Fibroblast of skin of scalp (primary cell): ENCODE measurements at places on chromosomes 16 and 17.

GRCh38 chr17:57914273-57915142 is 40.7 kb downstream of the CUEDC1 start:
- DNase-seq: no peak

DNA sequence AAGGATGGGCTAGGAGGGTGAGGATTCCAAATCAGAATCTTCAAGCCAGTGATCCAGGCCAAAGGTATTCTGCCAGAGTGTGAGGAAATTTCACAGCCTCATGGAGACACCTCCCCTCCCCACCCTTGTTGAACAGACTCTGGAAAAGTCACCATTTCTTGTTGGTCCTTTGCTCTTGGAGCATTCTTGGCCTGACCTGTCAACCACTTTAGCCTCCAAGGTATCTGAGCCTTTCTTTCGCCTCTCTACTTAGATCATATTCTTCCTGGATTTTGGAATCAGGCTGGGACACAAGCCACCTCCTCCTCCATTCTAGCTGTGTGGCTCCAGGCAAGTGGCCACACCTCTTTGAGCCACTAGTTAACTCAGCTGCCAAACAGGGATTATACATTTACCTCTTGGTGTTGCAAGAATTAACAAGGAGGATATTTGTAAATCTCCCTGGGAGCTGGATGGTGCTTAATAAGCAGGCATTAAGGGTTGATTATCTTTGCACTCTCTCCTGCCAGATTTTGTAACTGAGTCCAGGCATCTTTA is 193.5 kb downstream of the WWOX start:
- no peak for DNase-seq

- DNase-seq: peak; percentile 86
Observed at GRCh38 chr16:75108792-75109731, 7.5 kb downstream of the LDHD start.

DNA sequence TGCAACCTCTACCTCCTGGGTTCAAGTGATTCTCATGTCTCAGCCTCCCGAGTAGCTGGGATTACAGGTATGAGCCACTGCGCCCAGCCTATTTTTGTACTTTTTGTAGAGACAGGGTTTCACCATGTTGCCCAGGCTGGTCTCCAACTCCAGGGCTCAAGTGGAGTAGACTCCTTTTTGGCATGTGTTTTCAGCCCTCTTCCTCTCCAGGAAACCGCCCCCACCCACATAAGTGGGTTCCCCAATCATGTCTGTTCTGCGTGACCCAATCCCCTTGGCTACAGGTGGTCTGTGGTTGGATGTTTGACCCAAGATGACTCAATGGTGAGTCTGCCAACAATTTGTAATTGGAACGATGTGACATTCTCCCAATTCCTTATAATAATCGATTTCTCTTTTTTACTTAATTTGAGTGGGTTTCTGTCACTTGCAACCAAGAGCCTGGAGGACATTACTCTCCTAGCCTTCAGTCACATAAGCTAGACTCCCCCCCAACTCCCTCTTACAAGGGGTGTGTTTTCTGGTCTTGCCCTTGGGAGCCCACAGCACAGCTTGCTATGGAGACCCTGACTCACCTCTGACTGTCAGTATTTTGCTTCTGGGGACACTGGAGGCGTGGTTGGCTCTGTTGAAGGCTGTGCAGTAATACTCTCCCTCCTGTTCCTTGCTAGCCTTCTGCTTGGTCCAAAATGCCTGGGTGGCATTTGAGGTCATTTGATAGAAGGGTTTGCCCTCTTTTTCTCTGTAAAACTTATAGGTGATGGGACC is 34.9 kb downstream of the PECAM1 start:
- peak; percentile 17 for DNase-seq

- no peak for DNase-seq
Observed at GRCh38 chr17:349666-350065, 2.9 kb downstream of the RPH3AL start.

DNA sequence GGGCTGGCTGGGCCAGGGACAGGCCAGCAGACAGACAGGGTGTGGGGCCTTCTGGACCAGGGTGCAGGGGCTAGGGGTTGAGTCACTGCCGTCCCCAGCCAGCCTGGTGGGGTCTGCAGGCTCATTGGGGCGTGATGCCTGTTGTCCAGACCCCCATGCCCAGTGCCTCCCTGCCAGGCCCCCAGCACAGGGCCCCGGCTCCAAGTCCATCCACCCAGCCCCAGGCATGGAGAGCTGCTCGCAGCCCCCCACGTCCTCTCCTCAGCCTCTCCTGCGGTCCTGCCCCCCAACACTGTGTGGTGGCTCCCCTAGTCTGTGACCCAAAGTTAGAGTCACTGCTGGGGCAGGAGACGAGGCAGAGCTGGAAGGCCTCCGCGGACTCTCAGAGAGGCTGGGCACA is 7.0 kb upstream of the PKMYT1 start:
- DNase-seq: no peak

- no peak for DNase-seq
Observed at GRCh38 chr16:50254072-50254471, 12.3 kb upstream of the ADCY7 start.

DNA sequence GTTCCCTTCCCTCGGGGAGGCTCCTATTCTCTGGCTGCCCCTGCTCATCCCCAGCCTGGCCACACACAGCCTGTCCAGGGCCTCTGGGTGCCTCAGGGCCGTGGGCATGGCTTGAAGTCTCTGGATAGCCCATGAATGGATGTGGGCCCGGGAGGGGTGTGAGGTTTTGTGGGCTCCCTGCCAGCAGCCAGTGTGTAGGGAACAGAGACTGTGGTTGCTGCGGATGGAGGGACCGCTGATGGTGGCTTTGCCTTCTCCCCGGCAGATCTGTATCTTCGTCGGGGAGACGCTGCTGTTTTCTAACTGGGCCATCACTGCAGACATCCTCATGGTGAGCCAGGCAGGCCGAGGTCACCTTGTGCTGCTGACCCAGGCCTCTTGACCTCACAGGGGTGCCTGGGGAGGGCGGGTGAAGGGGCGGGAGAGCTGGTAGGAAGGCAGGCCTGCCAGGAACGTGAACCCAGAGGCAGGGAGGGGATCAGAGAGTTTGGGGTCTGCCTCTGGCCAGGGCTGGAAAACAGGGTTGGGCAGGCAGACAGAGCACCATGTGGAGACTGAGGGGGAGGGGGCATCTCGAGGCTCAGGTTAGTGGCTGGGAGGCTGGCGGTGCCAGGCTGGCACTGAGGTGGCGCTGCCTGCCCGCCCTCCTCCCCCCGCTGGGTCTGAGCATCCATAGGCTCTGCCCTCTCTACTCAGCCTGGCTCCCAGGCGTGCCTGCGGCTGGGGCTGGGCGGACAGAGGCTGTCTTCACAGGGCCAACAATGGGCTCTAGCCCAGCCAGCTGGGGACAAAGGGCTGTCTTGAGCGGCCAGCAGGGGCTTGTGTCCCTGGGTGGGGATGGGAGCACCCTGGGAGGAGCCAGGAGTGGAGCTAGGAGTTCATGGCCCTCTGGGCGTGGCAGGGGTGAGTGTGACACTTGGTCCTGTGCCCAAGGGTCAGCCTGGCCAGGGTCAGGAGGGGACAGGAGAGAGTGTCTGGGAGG is 21.4 kb downstream of the MYBBP1A start:
- no peak for DNase-seq

GRCh38 chr17:8005967-8006730 is 3.7 kb downstream of the GUCY2D start:
- DNase-seq: no peak

- peak; percentile 52 for DNase-seq
Observed at GRCh38 chr16:47565454-47565853, 104.3 kb downstream of the PHKB start.

- no peak for DNase-seq
Observed at GRCh38 chr17:7820231-7820630, 13.8 kb upstream of the KDM6B start.

DNA sequence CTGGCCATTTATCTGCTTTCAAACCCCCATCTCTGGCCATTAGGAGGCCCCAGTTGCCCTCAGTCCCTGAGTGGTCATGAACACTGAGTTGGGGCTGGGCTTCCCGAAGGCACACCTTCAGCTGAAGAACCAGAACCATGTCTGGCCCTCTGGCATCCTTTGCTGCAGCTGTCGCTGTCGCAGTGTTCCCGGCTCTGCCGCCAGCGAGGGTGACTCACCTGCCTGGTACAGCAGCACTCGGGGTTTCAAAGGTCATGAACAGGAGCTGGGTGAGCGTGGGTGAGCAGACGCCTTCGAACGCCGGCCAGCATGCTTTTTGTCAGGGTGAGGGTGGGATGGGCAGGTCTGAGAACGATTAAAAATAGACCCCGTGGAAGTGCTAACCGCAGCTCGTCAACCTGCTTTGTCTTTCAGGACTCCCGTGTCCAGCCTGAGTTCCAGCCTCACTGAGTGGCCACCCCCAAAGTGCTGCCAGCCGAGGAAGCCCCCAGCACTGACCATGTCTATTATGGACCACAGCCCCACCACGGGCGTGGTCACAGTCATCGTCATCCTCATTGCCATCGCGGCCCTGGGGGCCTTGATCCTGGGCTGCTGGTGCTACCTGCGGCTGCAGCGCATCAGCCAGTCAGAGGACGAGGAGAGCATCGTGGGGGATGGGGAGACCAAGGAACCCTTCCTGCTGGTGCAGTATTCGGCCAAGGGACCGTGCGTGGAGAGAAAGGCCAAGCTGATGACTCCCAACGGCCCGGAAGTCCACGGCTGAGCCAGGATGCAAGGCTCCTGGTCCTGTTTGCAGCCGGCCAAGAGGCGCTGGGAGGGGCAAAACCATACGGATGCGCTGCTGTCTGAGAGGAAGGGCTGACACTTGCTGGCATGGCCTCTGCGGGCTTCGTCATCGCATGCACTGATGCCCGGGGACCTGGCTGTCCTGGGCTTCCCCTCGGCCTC is 7.6 kb downstream of the SNN start:
- DNase-seq: no peak

GRCh38 chr17:15955793-15956541 is 11.0 kb downstream of the ADORA2B start:
- peak; percentile 29 for DNase-seq

DNA sequence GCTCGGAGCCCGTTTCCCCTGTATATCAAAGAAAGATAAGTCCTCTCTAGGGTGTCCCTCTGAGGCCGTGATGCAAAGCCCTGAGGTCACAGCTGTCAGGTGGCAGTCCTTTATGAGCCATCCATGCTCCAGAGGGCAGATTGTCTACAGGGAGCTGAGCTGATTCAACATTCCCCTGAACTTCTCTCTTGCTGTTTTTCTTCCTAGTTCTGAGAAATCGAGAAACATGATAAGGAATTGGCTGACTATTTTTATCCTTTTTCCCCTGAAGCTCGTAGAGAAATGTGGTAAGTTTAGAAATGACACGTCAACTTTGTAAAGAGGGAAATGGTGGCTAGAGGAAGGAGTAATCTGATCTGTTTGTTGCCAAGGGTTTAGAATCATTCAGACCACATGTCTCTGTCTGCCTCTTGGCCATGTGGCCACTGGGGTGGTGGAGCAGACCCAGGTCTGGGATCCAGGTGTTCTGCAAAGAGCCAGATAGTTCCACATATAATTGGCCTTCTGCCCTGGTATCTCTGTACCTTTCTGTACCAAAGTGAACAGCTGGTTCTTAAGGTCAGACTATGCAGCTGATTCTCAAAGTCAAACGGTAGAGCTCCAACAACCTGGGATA is 3.5 kb downstream of the CTNS start:
- no peak for DNase-seq

DNA sequence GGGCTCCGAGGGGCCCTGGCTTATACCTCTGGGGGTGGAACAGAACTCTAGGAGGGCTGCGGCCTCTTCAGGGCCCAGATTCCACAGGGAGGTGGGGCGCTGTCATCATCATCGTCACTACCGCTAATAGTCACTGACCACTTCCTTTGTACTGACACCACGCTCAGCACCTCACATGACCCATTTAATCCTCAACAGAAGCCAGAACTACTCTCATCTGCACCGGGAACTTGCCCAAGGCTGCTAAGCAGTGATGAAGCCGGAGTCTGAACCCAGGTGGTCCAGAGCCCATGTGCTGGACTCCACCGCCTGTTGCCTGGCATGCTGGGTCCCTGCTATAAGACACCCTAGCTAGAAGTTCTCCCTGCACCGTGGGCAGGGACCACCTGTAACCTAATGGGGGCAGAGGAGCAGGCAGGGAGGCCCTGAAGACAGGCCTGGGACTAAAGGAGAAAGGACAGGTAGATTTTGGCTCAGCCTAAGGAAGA is 12.0 kb downstream of the UNC13D start:
- DNase-seq: peak; percentile 49

- no peak for DNase-seq
Observed at GRCh38 chr17:72751746-72752145, 340.7 kb downstream of the SLC39A11 start.

GRCh38 chr16:27678955-27679354 is 129.0 kb downstream of the KATNIP start:
- DNase-seq: peak; percentile 37

GRCh38 chr17:8162997-8163977 is 539 bp upstream of the VAMP2 start:
- no peak for DNase-seq

DNA sequence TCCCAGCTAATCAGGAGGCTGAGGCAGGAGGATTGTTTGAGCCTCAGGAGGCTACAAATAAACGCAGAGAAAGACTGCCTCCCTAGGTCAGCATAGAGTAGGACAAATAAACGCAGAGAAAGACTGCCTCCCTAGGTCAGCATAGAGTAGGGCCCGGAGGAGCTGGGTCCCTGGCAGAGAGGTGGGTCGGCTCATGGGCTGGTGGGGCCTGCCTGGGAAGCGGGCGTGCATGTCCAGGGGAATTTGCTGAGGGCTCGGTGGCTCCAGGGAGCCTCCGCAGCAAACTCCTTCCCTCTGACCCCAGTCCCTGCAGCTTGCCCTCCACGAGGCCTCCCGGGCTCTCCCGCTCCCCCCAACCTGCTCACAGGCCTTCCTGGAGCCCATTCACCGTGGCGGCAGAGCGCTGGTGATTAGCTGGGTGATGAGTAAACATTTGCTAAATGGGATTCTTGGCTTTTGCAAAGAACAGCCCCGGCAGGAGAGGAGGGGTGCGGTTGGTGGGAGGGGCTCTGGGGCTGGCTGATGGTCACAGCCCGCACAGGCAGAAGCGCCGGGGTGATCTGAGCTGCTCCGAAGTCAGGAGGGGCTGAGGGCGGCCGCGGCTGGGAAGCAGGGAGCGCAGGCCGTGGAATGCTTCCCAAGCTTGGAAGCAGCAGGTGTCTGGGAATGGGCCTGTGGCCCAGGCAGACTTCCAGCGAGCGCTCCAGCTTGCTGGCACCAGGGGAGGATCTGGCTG is 93.1 kb downstream of the RTN4RL1 start:
- peak; percentile 21 for DNase-seq

DNA sequence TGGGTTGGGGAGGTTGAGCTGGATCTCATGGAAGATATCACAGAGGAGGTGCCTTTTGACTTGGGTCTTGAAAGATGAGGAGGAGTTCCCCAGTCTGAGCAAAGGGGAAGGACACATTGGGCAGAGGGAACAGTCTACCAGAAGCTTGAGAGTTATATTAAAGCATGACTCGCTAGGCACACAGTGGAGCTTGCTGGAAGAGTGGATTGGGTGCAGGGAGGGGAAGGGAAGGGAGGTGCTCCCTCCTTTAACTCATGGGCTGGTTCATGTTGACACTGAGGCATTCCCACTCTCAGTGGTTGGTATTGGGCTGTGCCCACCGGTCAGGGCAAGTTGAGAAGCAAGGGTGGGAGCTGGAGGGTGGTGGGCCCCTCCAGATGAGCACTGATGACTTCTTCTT is 5.9 kb downstream of the TMEM98 start:
- no peak for DNase-seq
